Activated CD8-positive, alpha-beta memory T cell treated with anti-CD3 and anti-CD28 coated beads for 4 hours (primary cell): ENCODE measurements at places on chromosomes 2 and 18.

DNA sequence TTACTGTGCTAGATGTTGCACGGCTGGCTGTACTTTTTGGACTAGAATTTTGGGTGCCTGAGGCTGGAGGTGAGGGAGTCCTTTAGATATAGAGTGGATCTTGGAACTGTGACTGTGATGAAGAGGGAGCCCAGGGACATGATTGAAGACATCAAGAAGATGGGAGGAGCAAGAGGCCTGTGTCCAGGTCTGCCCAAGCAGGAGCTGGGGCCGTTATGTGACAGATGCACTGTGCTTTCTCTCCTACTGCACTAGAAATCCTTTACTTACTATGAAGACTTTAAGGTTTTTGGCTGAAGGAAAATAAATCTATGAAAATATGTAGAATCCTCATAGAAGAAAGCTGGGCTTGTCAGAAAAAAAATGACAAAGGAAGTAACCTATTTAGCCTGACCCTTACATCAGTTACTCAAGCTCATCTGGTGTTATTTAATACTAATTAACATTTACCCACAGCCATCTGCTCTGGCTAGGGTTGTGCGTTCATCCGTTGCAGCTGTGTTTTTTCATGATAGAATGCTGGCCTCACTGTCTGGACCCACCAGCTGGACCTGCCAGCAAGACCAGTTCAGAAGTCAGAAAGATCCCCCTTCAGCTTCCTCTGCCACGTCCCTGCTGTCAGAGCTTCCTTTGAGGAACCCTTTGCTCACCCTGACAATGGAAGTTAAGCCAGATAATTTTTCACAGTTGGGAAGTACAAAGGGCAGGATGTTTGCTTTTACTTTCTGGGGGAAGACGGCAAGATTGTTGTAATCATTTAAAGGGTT, 16.7 kb downstream of the TSN start:
- no peak for DNase-seq

- no peak for DNase-seq
Measured at GRCh38 chr2:159226608-159227385, 59.7 kb downstream of the WDSUB1 start.

GRCh38 chr2:193847991-193848390, 1653.3 kb upstream of the TMEFF2 start:
- DNase-seq: no peak

- DNase-seq: no peak
Measured at GRCh38 chr2:210356944-210357343, 42.0 kb upstream of the MYL1 start.

DNA sequence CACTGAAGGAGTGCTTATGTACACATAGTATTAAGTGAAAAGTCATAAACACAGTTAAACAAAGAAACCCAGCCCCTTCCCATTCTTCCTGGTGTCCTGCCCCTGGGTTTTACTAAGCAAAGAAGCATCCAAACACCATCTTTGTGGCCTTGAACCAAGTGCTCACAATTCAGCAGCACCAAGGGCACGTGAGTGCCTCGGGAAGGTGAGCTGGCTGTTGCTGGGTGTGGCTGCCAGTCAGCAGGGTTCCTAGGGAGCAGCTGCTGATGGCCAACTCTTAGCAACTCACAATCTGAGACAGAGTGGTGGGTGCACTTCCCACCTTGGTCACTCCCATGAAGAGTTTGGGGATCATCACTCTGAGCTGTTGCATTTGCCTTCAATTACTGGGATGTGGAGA, 97.7 kb upstream of the PGAP1 start:
- DNase-seq: no peak

DNA sequence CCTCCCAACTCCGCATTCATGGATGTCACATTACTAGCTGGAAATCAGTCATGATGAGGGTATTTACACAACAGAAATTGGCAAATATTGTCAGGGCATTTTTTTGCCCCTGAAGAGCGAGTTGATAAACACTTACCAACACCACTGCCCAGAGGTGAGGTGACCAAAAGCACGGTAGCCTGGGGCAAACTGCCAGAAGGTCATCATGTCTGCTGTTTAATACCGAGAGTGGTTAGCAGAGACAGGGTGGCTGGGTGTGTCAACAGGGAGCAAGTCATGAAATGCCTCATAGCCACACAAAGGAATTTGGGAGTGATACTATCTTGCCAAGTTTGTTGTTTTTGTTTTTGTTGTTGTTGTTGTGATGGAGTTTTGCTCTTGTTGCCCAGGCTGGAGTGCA, 37.0 kb upstream of the EPC2 start:
- no peak for DNase-seq

DNA sequence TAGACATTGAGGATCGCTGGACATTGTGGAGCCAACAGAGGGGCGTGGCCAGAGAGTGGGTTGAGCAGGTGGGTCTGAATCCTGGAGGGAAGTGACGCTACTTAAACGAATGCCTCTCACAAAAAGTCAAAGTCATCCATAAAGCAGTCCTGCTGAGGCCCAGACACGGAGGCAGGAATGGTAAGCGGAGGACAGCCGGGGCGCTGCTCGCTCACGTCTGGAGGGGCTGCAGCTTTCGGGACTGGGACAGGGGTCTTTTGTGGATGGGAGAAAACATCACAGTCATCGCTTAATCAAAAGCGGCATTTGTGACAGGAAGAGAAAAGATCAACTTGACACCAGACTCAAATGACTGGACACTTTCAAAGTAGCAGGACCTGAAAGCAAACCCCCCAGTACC, 88.4 kb downstream of the PTGR3 start:
- DNase-seq: no peak

DNA sequence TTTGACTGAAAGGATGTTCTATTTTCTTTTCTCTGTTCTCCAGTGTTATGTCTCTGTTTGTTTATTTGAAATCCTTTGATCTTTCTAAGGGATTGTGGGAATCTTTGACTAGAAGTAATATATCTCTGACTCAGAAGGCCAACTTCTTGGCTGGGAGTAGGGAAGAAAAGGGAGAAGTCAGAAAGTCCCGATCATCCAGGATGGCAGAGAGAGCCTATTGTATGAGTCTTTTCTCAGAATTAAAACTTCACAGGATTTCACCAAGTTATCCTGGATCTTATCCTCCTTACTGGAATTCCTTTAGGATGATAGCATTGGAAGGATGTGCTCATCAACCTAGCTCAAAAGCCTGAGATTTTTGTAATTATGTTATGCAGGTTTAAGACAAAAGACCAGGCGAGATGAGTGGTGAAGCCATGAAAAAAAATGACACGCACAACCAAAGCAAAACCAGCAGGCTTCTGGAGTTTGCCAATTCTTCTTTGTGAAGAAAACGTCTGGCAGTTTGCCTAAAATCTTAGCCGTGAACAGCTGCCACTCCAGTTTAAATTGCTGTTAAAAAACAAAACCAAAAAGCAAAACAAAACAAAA, 383.6 kb upstream of the SMIM21 start:
- no peak for DNase-seq
